HCT116 (cell line): ENCODE measurements at places on chromosomes 11 and 22.

GRCh38 chr22:47681411-47682165, 919.1 kb downstream of the TBC1D22A start:
- no peak for DNase-seq

DNA sequence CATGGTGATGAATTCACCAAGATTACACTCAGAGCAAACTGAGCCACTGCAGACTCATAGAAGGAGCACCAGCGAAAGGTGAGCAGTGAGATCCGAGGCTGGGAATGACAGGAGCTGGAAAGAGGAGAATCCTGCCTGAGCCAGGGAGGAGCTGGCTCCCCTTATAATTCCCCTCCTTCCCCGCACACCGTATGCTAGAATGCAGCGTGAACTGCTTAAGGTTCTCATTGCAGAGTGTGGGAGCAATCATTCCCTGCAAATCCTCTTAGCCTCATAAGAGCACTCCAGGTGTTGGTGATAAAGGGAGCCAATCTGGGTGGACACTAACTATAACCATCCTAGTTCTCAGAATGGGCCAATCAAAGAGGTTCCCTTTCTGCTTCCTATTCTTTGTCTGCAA, 127.6 kb upstream of the TEAD1 start:
- DNase-seq, result no peak

DNA sequence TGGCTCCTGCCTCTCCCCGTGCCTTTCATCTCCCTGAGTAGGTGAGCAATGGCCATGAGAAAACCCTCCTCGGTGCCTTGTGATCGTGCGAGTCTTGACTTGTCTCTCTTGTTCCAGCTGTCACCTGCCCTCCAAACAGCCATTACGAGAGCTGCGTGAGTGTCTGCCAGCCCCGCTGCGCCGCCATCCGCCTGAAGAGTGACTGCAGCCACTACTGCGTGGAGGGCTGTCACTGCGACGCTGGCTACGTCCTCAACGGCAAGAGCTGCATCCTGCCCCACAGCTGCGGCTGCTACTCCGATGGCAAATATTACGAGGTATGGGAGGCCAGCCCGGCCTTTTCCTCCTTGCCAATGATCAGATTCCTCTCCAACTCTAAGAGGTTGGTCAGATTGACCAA, 51.7 kb downstream of the TECTA start:
- no peak for DNase-seq

GRCh38 chr11:94876645-94877442, 96.5 kb downstream of the CWC15 start:
- peak; percentile 72 for DNase-seq

GRCh38 chr11:111631666-111632039, 29.4 kb downstream of the SIK2 start:
- no peak for DNase-seq

DNA sequence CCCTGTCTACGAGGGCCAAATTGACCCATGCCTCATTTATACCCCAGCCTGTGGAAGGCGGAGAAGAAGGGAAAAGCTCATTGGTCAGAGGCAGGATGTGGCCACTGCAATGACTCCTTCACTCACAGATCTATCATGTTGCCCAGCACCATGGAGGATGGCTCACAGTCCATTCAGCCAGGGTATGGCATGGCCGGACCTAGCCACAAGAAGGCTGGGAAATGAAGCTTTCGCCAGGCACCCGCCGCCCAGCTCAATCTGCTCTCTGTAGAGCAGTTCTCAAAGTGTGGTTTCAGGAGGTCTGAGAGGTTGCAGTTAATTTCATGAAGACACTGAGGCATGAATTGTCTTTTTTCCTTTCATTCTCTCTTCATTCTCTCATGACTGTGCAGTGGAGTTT, 40.6 kb upstream of the LINC01488 start:
- no peak for DNase-seq

DNA sequence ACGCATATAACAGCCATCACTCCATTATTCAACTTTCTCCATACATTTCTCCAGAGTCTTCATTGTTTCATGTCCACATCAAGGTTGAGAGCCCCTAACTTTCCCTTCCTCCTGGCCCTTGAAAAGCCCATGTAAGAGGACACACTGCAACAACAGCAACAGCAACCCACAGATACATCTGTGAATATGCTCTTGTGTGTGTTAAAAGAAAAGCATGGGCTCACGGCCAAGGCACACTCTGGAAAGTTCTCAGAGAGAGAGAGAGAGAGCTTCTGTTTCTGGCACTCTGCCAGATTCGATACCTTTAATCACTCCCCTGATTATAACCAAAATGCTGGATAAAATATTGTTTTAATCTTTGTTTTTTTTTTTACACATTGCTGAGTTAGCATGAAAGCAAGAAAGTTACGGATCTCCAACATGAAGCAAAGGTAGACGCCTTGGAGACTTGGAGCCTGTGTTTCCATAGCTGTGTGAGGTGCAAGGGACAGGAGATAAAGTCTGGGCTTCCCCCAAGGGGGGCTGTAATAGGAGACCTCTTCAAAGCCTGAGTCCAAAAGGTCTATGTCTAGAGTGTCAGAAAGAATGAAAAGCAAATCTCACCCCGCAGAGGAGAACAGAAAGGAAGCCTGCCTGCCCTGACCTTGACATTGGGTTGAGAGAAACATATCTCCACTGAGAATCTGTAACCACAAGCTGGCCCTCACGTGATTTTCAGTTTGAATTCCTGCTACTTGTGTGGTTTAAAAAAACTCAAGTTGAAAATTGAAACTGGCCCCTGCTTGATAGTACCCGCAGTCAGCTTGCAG, 33.7 kb upstream of the MPPED1 start:
- DNase-seq, result no peak

DNA sequence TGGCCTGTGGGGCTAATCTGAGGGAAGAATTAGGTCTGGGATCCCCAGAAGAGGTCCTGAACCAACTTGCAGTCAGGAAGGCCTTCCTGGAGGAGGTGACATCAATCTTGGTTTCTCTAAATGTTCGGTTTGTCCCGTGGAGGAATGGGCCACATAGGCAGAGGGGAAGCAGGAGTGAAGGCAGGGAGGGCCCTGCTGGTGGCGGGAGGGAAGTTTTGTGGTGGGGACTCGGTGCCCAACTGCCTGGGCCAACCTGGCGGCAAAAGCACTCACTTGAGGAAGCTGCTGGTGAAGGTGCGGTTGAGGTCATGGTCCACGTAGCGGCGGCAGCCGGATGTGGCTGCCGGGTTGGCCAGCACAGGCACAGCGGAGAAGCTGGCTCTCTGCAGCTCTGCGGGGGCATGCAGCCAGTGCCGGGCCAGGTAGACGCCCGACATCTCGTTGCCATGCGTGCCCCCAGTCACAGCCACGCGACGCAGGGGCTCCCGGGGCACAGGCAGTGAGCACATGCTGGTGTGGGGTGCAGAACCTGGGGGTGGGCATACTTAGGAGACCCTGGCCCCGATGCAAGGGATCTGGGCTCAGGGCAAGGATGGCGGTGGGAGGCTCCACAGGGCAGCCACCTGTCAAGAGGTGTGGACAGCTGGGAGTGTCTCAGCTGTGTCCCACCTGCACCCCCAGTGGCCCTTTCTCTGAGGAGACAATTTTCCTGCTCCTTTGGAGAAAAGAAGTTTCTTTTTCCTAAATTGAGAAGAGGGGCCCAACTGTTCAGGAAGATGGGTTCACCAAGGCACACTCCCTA, 3.8 kb downstream of the ACY3 start:
- no peak for DNase-seq

DNA sequence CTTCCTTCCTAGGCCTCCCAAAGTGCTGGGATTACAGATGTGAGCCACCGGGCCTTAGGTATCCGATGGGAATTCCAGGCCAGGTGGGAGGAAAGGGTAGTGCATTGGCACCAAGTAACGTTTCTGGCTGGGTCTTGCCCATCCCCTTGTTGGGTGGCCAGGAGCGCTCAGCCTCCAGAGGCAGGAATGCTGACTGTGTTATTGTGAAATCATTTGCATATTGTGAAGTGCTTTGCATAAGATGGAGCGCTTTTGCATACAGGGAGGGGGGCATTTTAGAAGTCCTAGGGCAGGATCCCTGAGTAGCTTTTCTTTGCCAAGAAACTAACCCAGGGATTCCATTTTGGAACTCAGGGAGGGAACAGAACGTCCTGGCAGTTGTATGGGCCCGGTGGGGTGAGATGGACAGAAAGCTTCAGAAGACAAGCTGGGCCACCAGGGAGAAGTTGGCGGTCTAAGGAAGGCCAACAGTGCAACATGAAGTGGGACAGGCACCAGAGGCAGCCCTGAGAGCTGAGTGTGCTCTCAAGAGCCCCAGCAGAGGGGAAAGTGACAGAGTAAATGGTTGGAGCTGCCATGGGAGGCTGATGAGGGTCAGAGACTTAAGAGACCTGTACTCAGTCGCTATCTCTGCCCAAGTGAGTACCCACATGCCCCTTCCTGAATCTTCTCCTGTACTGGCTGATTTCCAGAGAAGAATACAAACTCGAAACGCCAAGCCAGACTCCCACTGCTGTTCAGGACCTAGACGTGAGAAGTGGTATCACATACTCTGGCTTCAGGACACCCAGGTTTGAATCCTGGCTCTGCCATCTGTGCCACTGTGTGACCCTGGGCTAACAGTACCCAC, 1.3 kb upstream of the SLC39A13 start:
- DNase-seq, result no peak

- DNase-seq, result peak; percentile 13
Measured at GRCh38 chr11:73141309-73142127, 600 bp downstream of the FCHSD2 start.

- DNase-seq, result no peak
Measured at GRCh38 chr22:39039306-39040126, 1.1 kb upstream of the APOBEC3F start.

DNA sequence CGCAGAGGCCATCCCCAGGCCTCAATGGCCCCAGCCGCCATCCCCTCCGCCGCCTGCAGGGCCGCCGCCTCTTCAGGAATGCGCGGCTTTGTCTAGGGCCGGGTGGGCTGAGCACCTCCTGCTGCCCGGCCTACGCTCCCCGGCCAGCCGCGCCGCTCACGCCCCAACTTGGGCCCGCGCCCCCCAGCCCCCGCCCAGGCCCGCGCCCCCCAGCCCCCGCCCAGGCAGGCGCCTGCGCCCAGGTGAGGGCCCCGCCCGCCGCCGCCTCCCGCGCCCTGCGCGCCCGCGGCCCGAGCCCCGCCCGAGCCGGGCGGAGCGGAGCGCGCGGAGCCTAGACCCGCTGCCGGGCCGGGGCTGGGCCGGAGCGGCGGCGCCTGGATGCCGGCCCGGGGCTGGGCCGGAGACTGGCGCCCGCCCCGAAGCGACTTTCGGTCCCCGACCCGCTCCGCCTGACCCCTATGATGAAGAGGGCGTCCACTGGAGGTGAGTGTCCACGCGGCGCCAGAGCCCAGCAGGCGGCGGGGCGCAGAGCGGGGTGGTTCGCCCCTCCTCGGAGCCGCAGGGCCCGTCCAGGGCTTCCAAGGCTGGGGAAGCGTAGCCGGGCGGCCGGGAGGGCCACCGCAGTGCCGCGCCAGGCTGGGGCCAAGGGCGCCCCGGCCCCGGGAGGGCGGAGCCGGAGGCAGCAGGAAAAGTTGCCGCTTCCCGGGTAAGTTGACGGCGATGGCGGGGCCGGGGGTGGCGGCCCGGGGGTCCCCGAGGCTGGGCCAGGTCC, 34.3 kb upstream of the PRODH start:
- DNase-seq, result no peak

DNA sequence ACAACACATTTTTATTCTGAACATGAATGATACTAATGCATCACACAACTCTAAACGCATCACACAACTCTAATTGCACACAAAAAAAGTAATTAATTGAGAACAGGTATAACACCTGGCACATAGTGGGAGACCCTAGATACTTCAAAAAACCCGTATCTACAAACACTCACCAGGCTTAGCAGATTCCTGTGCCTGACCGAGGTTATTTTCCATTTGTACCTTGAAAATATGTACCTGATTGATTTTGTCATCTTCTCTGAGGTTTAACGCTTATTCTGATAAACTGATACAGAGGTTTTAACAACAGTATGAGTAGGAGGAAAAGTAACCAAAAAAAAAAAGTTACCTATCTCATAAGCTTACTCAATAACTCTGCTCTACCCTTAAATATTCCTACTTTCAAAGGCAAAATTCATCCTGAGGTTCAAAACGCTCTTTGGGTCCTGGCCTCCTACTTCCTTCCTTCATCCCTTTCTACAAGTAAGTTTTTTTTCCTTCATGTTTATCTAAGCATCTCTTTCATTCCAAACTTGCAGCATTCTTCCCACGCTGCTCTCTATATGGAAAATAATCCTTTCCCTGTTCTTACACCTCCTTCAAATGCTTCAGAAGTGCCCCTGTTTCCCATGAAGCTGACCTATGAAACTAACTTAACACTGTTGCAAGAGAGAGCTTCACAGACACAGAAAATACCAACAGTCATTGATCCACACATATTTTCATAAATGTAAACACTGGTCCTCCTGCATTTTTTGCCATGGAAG, 73.3 kb downstream of the ETS1 start:
- DNase-seq, result no peak

DNA sequence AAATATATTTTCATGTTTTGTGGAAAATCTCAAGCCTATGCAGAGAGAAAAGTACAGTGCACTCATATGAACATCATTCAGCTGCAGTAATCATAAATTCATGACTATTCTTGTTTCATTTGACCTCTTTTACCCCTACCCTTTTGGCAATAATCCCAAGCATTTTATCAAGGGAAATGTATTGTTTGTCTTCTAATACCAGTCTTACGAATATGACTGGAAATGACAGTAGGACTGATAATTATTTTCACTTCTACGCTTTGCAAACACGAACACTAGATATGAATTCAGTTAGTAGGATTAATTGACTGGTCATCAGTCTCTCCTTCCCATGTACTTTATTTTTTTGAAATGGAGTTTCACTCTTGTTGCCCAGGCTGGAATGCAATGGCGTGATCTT, 90.3 kb downstream of the MTMR3 start:
- no peak for DNase-seq

DNA sequence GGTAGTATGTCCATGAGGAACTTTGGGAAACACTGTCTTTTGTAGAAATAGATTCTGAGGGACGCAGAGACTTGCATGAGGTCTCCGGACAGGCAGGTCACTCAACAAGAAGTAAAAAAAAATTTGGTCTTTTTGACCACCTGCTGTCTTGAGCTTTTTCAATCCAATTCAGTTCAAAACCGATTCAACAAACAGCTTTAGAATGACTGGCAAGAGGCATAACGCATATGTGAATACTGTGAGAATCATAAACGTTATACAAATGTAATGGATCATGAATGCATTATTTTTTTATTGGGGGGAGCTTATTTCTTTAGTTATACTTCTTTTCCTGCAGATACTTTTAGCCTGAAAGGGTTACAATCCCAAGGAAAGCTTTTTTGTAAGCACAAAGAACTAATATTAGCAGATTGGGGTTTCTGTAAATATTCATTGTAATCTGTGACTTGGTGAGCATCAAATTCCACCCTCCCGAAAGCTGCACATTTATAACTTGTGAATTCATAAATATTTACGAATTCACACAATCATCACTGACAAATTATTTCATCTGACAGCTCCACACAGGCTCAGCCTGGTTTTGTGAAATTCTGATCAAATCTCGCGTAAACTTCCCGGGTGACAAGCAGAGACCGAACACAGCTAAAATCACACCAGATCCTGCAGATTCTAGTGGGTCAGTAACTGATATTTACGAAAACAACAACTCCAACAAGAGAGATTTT, 507.7 kb downstream of the MN1 start:
- DNase-seq, result no peak
